ENCODE measurements at places on chromosomes 1 and 21.
A peak's percentile ranks its signal among the peaks of the same experiment; 100 is the strongest.

DNA sequence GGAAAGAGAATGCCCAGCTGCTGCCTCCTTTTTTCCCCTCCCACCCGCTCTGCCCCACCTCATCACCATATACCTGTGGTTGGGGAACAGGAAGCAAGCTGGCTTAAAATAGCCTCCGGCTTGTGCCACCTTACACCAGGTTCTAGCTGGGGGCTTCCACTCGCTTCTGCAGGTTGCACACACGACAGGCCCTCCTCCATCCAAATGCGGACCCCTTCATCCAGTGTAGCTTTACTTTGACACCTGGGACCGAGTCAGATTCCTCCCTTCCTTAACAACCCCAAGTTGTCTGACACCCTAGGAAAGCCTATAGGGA lies 14.6 kb downstream of the BLACAT1 start:
- no peak for DNase-seq

DNA sequence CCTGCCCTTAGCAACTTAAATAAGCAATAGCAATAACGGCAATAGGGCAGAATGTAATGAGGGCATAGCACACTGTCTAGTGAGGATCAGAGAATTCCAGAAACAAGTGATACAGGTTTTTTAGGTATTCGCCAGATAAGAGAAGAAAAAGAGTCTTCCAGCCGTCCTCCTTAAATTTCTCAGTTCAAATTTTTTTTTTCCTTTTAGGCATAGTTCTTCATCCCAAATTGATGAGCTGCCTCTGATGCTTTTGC lies 1.8 kb downstream of the PIGV start:
- no peak for DNase-seq

DNA sequence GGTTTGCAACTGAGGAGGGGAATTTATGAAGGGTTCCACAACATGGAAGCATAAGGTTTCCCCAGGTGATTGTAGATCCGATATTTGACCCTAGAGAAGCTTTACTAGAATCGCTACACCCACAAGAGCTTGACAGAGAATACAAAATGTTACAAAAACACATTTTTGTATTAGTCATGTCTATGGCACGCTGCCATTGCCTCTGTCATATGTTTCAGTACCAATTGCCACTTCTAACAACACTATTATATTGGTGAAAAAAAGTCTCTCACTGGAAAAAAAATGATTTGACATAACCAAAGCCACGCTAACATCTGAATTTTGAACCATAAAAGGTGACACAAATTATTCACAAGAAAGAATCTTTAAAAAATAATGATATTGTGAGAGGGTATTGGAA lies 214.5 kb downstream of the KCNT2 start:
- DNase-seq: peak; percentile 49

GRCh38 chr1:236072001-236072400 lies 7.1 kb upstream of the NID1 start:
- DNase-seq: no peak

DNA sequence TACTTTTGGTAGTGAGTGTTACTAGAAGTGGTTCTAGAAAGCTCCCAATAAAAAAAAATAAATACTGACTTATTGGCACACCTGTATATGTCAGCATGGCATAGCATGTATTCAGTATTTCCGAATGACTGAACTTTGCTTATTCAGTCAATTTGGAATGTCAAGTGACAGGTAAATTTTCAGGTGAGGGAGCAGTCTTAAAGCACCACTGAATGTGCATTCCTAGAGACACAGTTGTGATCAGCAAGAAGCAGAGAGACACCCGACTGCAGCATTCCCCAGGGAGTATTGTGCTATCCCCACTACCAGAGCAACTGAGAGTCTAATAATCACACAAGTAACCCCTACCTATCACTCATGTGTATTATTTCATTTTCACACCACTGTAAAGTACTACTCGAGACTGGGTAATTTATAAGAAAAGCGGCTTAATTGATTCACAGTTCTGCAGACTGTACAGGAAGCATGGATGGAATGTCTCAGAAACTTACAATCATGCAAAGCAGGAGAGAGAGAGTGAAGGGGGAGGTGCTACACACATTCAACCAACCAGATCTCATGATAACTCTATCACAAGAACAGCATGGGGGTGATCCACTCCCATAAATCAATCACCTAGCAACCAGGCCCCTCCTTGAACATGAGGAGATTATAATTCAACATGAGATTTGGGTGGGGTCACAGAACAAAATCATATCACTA lies 201.5 kb downstream of the TBX15 start:
- DNase-seq: no peak

- no peak for DNase-seq
Observed at GRCh38 chr1:66929146-66929688, 4.4 kb downstream of the MIER1 start.

- peak; percentile 13 for DNase-seq
Observed at GRCh38 chr1:162373541-162374260, 3.0 kb downstream of the SPATA46 start.

GRCh38 chr1:209516771-209517680 lies 66.5 kb upstream of the CAMK1G start:
- no peak for DNase-seq

DNA sequence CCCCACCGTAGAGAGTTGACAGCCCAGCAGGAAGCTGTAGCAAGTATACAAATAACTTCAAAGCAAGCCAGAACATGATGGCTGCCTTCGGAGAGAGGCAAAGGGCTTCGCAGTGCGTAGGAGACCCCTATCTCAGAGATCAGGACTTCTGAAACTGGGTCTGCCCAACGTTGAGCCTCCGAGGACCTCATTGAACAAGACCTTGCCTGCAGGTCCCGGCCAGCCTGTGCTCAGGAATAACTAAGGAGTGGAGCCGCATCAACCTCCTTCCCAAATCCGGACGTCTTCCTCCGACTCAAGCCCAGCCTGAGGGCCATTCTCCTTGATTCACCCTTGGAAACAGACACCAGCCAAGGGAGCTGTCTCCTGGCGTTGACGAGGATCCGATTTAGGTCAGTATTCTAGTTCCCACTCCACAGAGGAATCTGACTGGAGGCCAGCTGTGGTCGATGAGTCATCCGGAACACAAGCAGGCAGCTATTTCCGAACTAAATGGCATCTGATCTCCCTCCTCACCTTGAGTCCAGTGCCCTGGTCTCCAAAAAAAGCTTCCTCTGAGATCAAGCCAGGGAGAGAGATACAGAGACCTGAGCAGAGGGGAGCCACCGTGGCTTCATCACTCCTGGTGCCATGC lies 166.5 kb upstream of the COA6 start:
- DNase-seq: peak; percentile 68

DNA sequence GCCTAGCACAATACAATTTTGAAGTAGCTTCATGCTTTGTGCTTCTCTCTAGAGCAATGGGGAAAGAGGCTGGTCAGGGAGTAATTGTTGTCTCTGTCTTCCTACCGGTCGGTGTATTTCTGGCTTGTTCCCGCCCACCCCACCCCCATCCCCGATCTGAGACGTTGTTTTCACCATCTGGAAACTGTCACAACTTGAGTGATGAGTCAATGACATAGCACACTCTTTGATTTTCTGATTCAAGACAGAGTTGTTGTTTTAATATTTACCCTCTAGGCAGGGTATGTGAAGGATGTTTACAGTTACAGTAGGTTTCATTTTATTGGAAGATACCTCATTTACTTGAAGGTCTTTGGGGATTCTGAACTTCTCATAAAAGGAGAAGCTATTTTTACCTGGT lies 7.0 kb downstream of the IL12RB2 start:
- no peak for DNase-seq

GRCh38 chr1:115242543-115242942 lies 95.5 kb downstream of the NGF start:
- DNase-seq: no peak

GRCh38 chr21:33993286-33994231 lies 78.0 kb upstream of the ATP5PO start:
- no peak for DNase-seq

GRCh38 chr1:39196244-39197215 lies 8.0 kb upstream of the MACF1 start:
- DNase-seq: peak; percentile 77

DNA sequence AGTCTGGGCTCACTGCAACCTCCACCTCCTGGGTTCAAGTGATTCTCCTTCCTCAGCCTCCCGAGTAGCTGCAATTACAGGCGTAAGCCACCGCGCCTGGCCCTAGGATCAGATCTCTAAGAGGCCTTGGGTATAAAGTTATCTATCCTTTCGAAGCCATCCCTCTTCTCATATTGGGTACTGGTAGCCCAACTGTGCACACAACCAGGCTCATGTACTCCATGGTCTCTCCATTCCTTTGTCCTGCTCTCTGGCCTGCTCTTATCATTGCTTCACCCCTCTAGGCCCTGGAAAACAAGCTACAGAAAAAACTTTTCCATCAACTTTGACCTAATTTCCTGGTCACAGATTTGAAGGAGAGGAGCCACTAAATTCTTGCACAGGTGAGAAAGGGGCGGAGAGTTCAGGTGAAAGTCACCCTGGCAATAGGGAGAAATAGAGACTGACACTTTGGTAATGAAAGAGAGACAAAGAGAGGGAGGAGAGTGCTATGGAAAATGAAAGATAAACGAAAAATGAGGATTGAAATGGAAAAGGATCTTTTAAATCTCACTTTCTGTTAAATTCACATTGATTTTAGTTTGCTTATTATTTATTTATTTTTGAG lies 6.0 kb downstream of the TXNIP start:
- no peak for DNase-seq

All from fibroblast of upper back skin (primary cell).